NCI-H1436 (cell line): ENCODE measurements at places on chromosomes 6 and 20.

- no peak for DNase-seq
These were observed 70.1 kb downstream of the ZC2HC1B start for GRCh38 chr6:143934331-143934730.

DNA sequence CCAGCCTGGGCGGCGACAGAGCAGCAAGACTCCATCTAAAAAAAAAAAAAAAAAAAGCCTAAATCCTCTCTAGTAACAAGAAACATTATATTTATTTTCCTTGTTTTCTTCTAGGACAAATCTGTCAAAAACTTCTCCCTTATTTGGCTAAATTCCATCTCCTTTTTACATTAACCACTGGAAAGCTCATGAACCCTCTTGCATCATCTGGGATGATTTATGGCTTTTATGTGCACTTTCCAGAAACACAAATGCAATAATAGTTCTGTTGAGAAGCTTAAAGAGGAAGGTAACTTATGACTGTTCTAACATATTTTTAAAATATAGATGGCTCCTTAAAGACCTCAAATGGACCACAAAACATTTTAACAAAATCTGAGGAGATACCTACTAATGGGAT lies 526.1 kb upstream of the SPTLC3 start:
- no peak for DNase-seq

- DNase-seq: no peak
These were observed 125.2 kb downstream of the EDN3 start for GRCh38 chr20:59425572-59425971.

DNA sequence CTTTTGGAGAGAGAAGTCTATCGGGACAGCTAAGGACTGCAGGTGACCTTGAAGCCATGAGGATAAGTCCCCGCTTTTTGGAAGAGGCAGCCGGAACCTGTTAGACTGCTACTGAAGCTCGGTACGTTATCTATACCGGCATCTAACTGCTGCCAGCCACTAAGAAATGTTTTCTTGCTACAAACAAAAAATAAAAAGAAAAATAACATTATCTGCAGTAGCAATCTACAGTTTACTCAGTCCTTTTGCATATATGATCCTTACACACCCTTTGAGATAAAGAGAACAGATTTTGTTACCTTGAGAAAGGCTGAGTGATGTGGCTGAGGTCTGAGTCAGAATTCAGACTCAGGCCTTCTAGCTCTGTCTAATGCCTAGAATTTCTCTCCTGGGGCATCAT lies 314.6 kb downstream of the CDH26 start:
- DNase-seq: no peak

- no peak for DNase-seq
These were observed 156.5 kb upstream of the OLIG3 start for GRCh38 chr6:137650720-137651119.

GRCh38 chr6:19394051-19394450 lies 443.1 kb upstream of the ID4 start:
- DNase-seq: no peak

- no peak for DNase-seq
These were observed 151.2 kb upstream of the BMP5 start for GRCh38 chr6:56026455-56027180.

DNA sequence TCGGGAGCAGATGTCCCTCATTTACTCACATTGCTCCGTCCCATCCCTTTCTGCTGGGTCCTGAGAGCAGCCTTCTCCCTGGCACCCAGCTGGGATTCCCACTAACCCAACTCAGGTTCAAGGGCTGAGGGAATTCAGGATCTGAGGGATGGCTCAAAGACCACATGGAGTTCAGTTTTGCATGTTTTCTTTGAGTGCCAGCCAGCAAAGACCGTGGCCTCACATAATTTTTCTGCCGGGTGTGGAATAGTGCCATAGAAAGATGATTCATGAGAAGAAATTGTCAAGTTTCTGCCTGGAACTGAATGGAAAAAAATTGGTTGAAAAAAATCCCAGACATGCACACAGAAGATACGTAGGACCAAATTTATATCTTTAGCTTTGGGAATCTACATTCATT lies 168.6 kb downstream of the CD83 start:
- no peak for DNase-seq

GRCh38 chr20:63224412-63225081 lies 8.6 kb upstream of the YTHDF1 start:
- no peak for DNase-seq

DNA sequence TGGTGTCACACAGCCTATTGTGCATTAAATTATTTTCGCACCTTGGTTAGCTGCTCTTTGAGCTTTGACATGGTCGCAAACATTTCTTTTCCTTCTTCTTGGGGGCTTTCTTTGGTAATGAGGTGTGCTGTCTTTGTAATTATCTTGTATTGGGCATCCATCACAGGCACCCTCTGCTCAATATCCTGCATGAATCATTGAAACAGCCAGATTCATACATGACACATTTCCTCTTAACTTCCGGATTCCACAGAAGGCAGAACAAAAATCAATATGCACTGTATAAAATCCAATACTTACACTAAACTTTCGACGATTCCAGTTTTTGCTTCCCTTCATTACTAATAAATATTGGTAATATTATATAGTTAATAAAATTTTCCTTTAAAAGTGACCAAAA lies 175.6 kb downstream of the SYNE1 start:
- DNase-seq: no peak

DNA sequence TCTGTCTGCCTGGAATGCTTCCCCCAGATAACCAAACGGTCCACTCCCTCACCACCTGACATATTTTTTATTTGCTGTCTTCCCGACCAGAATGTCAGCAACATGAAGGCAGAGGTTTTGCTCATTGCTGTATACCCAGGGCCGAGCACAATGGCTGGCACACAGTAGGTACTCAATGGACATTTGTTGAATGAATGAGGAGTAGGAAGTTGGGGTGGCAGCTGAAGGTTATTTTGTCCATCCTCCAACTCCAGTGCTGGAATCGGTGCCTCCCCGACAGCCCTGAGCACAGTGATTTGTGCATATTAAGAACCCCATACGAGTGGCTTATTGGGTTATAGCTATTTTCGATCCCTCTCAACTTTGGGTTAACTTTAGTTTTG lies 10.3 kb downstream of the DUSP15 start:
- no peak for DNase-seq

GRCh38 chr20:53712212-53712977 lies 118.8 kb upstream of the ZNF217 start:
- no peak for DNase-seq
